EH (cell line): ENCODE measurements at places on chromosomes 2 and 18.

DNA sequence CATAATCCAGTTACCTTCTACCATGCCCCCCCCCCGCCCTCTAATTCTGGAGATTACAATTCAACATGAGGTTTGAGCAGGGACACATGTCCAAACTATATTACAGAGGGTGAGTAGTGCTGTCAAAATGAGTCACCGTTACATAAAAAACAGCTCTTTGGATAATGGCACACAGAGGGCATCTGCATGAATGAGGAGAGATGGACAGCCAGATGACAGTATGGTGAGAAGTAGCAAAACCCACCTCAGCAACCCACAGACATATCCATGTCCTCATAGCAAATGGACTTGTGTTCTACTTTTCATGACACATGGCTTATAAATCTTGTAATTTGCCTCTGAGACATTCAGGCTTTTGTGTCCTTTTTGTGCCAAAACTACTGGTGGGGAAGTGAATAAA lies 132.0 kb downstream of the EML6 start:
- DNase-seq: peak; percentile 25

DNA sequence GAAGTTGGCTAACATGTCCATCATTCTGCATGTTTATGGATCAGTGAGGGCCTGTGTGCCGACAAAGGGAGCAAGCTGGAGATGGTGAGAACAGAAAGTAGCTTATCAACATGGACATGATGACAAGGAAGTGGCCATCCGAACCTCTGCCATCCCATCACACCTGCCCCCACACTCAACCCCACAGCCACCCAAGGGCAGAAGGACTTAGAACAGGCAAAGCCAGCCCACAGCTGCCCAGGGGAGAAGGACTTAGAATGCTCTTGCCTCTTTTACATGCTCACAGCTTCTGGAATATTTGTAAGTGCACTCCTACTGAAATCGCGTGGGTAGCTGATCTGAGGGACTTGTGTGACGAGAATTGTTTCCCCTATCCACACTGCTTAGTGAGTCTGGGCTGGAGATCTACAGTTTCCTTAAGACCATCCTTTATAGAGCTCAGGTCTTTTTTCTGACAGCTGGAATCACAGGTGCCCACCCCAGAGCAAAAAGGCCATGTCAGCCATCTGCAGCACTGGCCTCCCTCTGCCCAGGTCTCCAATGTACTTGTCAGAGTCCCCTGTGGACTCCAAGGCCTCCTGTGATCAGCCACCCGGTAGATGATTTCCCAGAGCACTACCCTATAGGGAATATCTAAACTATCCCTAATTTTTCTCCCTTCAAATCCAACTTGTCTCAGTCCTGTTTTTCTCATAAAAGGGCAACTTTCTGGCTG lies 154.1 kb downstream of the SMAD7 start:
- DNase-seq: no peak

- peak; percentile 40 for DNase-seq
Measured at GRCh38 chr2:156896294-156896693, 361.2 kb upstream of the GALNT5 start.

DNA sequence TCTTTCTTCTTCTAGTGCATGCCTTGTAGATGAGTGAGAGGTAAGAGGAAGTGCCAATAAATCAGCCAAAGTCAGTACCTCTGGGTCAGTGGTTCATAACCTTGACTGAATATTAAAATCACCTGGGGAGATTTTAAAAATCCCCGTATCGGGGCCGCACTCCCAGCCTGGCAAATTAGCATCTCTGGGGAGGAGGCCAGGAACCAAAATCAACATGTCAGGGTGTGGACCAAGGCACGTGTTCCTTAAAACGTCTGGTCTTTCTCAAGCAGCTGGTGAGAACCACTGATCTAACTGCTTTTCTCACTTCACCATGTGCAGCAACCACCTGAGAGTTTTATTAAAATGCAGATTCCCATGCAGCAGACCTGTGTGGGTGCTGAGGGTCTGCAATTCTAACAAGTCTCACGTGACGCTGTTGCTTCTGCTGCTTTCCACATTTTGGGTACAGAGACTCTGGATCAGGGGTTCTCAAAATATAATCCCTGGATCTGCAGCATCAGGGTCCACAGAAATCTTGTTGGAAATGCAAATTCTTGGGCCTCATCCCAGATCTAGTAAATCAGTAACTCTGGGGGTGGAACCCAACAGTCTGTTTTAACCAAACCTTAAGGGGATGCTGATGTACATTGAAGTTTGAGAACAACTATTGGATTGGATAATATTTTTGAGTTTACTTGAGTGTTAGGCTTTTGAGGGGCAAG lies 49.5 kb downstream of the CHST9 start:
- no peak for DNase-seq

GRCh38 chr2:124091721-124092120 lies 66.6 kb downstream of the CNTNAP5 start:
- DNase-seq: no peak
